HS-27A (cell line): ENCODE measurements at places on chromosomes 13 and 19.

GRCh38 chr13:34114581-34114980, 296.6 kb downstream of the RFC3 start:
- no peak for DNase-seq

DNA sequence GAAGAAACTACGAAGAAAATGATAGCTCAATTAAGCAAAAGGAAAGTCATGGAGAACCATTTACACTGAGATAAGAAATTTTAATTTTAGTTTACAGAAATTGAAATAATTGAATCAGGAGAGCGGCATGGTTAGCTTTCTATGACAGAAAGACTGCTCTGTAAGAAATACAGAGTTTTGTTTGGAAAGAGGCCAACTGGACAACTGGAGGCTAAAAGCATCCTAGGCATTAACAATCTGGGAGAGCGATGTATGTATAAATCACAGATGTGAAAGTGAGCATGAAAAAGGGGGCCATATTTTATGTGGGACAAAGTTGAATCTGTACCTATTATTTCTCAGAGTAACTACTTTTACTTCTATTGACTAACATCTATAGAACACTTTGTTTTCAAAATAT, 1608.8 kb upstream of the PCDH20 start:
- no peak for DNase-seq

DNA sequence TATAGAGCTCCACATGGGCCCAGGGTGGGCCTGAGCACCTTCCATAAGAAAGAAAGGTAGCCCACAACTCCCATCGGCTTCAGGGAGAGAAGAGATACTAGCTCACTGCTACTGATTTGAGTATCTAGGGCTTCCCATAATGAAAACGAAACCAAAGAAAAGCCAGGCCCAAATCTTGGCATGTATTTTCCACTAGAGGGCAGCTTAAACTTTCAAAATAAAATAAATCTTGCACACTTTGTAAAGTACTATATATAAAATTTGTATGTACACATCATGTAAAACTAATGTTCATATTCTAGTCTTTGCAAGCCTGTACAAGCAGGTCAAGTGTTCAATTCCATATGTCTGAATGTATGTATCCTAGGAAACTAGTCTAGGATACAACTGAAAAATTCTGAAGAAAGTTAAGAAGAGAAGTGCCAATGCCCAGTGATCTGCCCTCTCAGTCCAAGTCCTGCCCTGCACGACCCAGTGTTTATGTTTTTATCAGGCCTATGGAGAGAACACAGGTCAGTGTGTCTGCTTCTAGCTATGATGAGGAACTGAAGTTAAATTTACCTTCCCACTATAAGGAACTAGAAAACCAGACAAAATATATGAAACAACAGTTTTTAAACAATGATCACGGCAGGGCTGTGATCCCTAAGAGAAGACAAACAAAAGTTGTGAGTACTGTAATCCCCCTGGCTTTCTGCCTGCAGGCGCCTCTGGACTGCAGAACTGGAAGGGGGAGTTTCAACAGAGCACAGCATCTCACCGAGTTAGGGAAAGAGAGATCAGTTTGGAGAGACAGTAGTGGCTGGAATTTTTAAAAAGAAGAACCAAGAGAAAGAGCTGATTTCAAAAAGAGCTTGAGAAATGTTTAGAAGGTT, 475.7 kb downstream of the UQCRFS1 start:
- no peak for DNase-seq

- DNase-seq = no peak
These were observed 25.4 kb downstream of the PCDH9 start for GRCh38 chr13:67204764-67205163.

DNA sequence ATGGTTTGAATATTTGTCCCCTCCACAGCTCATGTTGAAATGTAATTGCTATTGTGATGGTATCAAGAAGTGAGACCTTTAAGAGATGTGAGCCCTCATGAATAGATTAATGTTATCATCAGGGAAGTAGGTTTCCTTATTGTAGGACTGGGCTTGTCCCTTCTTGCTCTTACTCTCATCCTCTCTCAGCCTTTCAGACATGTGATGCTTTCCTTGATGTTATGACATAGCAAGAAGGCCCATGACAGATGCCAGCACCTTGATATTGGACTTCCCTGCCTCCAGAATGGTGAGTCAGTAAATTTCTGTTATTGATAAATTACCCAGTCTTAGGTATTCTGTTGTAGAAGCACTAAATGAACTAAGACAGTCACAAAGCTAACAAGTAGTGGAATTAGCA, 5.7 kb upstream of the ZMYM2 start:
- DNase-seq = no peak

DNA sequence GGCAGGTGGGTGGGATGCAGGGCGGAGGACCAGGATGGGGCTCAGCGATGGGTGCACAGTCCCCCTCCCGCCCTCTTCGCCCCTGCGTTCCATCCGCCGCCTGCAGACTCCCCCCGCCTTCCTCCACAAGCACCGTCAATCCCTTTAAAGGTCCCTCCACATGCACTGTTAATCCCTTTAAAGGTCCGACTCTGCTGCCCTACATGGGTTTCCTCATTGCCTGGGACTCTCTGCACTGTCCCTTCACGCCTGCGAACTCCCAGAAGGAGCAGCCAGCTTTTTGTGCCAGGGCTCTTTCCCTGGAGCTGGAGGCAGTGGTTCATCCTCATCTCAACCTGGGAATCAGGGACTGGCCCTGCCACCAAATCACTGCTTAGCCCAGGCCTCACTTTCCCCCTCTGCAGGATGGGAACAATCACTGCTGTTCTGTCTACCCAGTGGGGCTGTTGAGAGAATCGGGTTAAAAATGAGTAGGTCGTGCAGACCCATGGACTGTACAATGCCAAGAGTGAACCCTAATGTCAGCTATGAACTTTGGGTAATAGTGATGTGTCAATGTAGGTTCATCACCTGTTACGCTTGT, 20.4 kb downstream of the ZNF574 start:
- no peak for DNase-seq

GRCh38 chr19:17078920-17079709, 3.5 kb downstream of the MYO9B start:
- no peak for DNase-seq

DNA sequence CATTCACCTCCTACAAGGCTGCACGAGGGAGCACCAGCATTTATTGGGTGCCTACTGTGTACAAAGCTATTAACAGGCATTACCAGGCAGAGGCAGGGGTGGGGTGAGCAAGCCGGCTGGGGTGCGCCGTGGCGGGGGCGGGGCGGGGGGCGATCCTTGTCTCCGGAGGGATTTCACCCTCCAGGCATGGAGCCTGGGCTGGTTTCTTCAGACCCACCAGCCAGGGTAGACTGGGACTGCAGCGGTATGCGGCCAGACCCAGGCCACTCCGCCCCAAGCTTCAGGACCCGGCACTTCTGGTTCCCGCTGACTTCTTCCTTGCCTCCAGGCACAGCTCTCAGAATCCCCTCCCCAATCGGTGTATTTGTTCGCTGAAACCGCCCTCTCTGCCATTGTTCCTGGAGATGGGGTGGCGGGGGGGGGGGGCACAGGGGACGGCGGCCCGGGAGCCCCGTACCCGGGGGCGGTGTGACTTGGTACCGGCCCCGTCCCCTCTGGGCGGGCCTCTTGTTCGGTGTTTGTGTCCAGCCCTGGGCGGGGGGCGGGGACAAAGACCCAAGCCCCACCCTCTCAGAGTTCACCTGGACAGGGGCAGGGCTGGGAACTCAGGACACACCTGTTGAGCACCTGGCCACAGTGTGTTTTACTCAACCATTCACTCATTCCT, 14.4 kb downstream of the TJP3 start:
- no peak for DNase-seq

GRCh38 chr13:73608157-73608516, 526.1 kb downstream of the KLF12 start:
- DNase-seq = no peak
